ENCODE measurements at places on chromosomes 11 and 22. TPM values are rescaled to one million over a fixed set of nuclear protein-coding genes. Genes with fewer than 3 reads are reported as not detected.

DNA sequence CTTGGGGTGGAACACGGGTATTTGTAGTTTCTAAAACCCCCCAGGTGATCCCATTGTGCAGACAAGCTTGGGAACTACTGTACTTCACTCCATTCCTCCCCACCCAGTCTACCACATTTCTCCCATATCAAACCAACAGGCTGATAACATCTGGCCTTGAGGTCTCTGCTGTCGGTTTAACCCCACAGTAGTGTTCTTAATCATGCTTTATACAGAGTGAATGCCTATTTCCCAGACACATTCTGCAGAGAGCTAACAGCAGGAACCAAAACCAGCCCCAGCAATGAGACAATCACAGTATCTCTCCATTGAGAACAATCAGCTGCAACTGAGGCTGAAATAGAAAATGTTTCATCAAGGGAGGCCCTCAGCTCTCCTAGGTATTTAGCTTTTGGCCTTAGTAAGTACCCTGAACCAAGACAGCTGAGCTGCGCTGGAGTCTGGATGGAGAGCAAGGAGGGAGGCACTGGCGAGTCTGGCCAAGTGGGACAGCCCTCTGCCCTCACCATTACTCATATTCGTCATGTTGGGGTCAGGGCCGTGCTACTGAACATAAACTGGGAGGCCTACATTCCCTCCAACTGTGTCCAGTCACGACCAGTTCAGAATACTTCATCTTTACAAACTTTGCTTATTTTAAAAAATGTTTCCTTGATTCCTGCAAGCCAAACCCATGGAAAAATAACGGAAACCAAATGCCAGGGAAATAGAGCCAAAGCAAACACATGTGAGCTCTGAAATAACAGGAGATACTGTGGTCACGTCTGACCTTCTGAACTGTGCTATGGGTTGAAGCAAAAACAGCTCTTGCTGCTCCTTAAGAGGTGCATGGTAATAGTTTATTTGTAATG lies 81.0 kb downstream of the CCDC34 start:
- no peak for DNase-seq

GRCh38 chr11:28176351-28176750 lies 68.2 kb downstream of the METTL15 start:
- no peak for DNase-seq

DNA sequence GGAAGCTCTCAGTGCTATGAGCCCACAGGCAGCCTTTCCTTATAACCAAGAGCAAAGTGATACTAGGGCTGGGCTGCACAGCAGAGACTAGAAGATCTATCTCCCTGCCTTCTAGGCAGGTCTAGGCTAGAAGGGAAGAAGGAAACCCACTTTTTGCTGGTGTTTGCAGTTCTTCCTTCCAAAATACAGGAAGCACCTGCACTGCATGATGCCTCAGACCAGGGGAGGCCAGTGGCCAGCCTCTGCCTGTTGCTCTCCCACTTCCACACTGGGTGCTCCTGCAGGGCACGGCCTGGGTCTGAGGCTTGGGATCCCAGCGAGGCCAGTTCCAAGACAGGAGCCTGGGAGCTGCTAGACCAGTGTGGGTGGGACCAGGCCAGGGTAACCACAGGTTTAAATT lies 6.0 kb upstream of the UCP3 start:
- no peak for DNase-seq

DNA sequence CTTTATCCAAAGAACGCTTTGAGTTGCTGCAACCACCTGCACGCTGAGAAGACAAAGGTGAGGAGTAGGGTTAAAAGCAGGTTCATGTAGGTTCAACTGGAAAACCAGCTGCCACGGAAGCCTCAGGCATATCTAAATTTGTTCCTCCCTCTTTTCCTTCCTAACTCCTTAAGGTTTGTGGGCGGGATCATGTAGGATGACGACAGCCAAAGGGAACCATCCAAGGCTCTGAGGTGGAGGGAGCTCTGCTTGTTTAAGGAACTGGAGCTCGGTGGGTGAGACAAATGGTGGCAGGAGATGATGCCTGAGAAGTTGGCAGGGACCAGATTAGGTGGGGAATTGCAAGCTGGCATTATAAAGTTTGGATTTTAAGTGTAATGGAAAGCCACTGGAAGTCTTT lies 60.3 kb downstream of the SPON1 start:
- DNase-seq, result no peak

DNA sequence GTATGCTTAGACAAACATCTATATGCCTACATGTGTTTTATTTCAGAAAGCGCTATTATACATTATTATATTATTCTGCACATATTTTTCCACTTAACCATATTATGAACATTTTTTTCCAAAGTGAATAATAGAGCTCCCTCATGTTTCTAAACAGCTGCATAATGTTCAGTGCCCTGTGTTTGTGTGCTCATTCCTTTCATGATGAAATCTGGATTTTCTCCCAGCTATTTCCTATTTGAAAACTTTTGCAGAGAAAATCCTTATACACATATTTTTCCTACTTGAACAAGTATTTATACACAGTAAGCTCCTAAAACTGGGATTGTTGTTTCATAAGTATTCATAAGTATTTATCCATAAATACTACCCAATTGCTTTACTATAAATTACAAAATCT lies 18.1 kb upstream of the RFPL2 start:
- DNase-seq, result no peak

- DNase-seq, result no peak
Observed at GRCh38 chr22:17481424-17481823, 81.9 kb upstream of the SLC25A18 start.

GRCh38 chr11:78857688-78858087 lies 283.0 kb upstream of the NARS2 start:
- no peak for DNase-seq

DNA sequence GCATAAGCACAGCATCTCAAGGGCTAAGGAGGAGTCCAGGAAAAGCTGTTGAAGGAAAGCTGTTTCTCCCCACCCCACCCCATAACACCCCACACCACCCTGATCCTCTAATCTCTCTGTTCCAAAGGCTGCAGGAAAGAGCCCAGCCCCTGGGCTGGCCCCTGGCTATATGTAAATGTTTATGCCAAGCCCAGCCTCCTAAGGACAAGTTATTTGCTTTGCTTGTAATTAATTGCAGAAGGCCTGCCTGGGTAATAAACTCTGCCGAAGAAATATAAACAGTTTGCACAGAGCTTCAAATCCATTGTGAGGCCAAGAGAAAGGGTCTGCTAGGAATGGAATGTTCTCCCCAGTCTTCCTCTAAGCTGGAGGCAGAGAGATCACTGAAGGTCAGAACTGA lies 21.2 kb downstream of the ARRB1 start:
- DNase-seq, result no peak

GRCh38 chr11:2563213-2564007 lies 118.6 kb downstream of the KCNQ1 start:
- no peak for DNase-seq

- DNase-seq, result no peak
Observed at GRCh38 chr11:101407324-101407723, 176.5 kb downstream of the TRPC6 start.

- DNase-seq, result no peak
Observed at GRCh38 chr11:114827736-114828135, 149.4 kb downstream of the NXPE2 start.

GRCh38 chr11:43504316-43504950 lies 145.7 kb downstream of the TTC17 start:
- peak; percentile 16 for DNase-seq

- DNase-seq, result no peak
Observed at GRCh38 chr22:47623763-47624148, 861.3 kb downstream of the TBC1D22A start.

DNA sequence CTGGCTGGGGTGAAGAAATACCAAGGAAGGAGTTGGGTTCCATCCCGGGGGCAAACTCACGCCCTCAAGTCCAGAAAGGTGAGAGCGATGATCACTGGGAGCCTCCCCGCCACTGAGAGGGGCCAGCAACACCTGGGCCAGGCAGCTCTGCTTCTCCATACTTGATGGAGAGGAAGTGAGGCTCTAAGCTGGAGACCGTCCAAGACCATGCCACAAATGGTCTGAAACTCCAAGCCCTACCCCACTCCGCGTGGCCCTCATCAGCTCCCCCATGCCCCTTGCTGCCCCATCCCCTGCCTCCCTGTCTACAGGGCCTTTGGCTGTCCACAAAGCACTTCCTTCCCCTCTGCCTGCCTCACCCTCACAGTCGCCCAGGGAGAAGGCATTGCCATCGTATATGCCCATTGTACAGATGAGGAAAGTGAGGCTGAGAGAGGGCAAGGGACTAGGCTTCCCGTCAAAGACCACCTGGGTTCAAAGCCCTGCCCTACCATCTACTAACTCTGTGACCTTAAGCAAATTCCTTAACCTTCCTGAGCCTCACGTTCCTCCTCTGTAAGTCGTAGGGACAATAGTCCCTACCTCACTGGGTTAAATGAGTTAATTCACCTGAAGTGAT lies 4.4 kb upstream of the PDGFB start:
- no peak for DNase-seq

- no peak for DNase-seq
Observed at GRCh38 chr22:44972363-44973083, 37.3 kb downstream of the PHF21B start.

- no peak for DNase-seq
Observed at GRCh38 chr11:110131386-110132123, 38.4 kb downstream of the ZC3H12C start.

Gene SCN2B
- 0.43 TPM for total RNA-seq

Gene DUSP8
- 10.1 TPM for total RNA-seq

Gene SCUBE1
- 12.1 TPM for total RNA-seq

Gene MS4A8
- total RNA-seq, result not detected
